ENCODE measurements at places on chromosomes 3 and 15. TPM values are rescaled to one million over a fixed set of nuclear protein-coding genes. Genes with fewer than 3 reads are reported as not detected.

Gene SI
- total RNA-seq: not detected

Gene TMEM39A
- total RNA-seq: 29.1 TPM

Gene NOX5
- total RNA-seq: not detected

Gene UCN2
- 15.2 TPM for total RNA-seq

Gene GPD1L
- 10.9 TPM for total RNA-seq

Gene SLC51B
- not detected for total RNA-seq

Gene KLHL18
- 21.4 TPM for total RNA-seq

Gene IRAK2
- total RNA-seq: 6.1 TPM

Gene ADAMTS7
- 1.6 TPM for total RNA-seq

Measured in airway epithelial cell (primary cell).